Temporal lobe (tissue), 4 donors: ENCODE measurements at places on chromosomes 4 and X. TPM values are rescaled to one million over a fixed set of nuclear protein-coding genes. Genes with fewer than 3 reads are reported as not detected.

FSTL5 gene
- 79.2 TPM for total RNA-seq

PSAPL1 gene
- total RNA-seq = under 0.01 TPM

PDGFC gene
- 23.4 TPM for total RNA-seq

KDM5C gene
- 105 TPM for total RNA-seq

AKAP4 gene
- total RNA-seq = not detected

PNMA5 gene
- total RNA-seq = 3.0 TPM

NXF2 gene
- not detected for total RNA-seq
